ENCODE measurements at places on chromosomes 6 and 20.

DNA sequence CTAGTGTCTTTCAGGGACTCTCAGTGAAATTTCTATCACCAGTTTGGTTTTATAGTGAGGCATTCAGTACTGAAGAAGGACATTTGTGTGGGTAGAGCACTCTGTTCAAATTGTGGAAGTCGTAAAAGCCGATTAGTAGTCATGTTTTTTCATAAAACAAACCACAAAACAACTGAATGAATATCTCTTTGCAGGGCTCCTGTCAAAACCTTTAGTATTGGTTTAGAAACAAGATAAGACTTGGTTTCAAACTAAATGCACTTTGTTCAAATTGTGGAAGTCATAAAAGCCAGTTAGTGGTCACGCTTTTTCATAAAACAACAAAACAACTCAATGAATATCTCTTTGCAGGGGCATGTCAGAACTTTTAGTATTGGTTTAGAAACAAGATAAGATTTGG is 23.8 kb downstream of the ADGRF4 start:
- no peak for DNase-seq

DNA sequence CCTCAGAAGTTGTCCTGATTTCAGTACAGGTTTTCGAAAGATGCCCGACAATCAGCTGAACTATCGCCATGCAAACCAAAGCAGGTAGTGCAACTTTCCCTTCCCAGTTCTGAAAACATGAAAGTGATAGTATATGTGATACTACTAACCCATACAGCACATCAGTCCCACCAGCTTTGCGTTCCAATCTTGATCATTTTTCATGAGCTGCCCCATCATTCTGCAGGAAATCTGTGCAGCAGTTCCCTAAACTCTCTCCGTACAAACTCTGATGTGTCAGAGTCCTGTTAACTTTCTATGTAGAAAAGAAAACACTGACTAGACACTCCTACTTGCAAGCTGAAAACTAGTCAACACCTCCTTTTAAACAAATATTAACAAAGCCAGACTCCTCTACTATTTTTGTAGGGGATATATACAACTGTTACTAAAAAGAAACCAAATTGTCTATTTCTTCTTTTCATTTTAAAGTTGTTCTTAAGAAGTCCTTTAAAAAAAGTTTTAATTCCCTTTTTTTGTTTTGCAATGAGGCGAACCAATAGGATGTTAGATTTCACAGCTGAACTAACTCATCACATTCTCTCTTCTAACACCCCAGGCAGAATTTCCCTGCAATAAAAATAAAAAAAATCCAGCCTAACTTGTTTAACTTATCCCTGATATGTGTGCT is 99.6 kb upstream of the DST start:
- no peak for DNase-seq

DNA sequence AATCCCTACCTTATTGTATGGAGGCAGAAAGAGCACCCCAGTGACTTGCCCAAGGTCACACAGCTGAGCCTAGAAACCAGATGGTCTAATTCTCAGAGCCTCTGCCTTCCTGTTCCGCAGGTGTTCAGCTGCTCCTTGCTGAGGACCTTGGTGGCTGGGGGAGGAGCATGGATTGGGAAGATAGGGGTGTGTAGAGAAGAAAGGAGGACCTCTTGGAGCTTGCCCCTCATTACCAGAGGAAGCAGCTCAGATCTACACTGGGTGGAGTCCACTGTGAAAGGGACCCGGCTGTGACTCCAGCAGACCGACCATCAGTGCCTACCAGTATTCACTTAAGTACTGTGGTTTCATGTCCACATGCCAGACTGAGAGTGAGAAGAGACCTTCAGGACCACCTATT is 15.2 kb downstream of the FOXP4 start:
- no peak for DNase-seq

GRCh38 chr20:23268792-23269354 is 81.7 kb upstream of the NXT1 start:
- no peak for DNase-seq

GRCh38 chr20:8946036-8946940 is 122.6 kb upstream of the PLCB4 start:
- DNase-seq = no peak

DNA sequence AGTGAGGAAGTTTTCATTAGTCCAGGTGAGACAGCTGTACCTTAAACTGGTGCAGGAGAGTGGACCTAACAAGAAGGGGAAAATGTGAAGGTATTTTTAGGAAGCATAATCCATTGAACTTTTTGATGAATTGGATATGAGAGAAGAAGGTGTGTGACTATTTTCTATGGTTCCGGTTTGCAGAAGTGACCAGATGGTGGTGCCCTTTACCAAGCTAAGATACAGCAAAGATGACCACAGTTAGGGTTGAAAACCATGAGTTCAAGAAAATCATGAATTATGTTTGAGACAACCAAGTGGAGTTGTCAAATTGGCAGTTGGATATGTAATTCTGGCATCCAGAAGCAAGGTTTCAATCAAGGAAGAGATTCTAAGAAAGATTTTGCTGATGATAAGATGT is 61.9 kb upstream of the NRSN1 start:
- DNase-seq = no peak
